ENCODE measurements at places on chromosomes 16 and 17.

DNA sequence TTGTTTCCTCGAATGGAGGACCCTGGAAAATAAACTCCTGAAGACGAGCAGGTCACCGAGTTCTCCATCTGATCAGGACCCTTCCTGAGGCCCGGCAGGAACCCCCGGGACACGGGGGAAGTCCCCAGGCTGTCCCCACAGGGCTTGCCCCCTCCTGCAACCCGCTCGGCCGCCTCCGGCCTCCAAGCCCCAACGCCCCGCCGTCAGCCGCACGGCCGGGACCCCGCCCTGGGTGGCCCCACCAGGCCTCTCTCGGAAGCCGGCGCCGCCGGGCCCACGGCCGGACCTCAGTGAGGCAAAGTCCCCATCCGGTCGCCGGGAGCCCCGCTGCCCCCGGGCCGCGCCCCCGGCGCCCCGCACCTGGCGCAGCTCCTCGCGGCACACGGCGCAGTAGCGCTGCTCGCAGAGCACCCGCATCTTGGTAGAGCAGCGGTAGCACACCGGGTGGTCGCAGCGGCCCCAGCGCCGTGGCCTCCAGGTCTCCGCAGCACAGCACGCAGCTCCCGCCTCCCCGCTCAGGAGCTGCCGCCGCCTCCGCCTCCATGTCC lies 383 bp downstream of the ZNF598 start:
- no peak for DNase-seq

GRCh38 chr16:82481455-82481854 lies 145.3 kb upstream of the CDH13 start:
- no peak for DNase-seq

GRCh38 chr17:68057531-68057952 lies 22.0 kb downstream of the KPNA2 start:
- DNase-seq, result no peak

- no peak for DNase-seq
Measured at GRCh38 chr17:41965694-41966462, 717 bp upstream of the CNP start.

DNA sequence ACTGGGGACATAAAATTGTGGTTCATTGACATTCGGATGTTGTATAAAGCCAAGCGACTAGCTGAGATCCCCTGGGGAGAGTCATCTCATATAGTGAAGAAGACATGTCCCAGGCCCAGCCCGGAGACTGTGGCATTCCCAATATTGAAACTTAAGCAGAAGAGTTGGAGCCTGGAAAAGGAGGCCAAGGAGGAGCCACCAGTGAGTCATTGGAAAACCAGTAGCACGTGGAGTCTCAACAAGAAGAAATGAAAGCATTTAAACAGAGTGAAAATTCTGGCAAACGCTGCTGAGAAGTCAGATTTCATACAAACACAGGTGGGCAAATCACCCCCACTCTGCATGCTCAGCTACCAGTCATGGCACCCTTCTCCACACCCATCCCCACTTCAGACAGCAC lies 9.4 kb upstream of the ELAC2 start:
- no peak for DNase-seq

GRCh38 chr17:27800522-27800921 lies at the start of gene NOS2:
TSS of gene NOS2 (minus strand) at chr17:27800529. CDS start at chr17:27798809, 1,720 bp downstream.
- no peak for DNase-seq

- no peak for DNase-seq
Measured at GRCh38 chr16:72989579-72990551, 58.1 kb downstream of the ZFHX3 start.

DNA sequence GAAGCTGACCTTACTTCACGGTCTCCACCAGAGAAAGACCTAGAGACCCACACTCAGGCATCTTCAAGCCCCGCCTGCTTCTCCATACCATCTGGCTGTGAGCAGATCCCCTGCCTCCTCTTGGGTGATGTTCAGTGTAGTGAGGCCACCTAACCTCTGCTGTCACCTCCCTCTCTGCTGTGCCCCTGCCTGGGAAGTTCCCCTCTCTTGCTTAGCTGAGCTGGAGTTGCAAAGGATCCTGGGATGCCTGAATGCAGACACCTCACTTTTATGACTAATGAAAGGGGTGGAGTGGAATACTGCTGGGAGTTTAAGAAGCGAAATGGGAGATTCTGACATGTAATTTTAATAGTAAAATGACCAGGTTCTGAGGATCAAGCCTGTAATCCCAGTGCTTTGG lies 5.8 kb downstream of the IRX3 start:
- no peak for DNase-seq

GRCh38 chr16:72099377-72099818 lies 5.8 kb downstream of the DHX38 start:
- DNase-seq, result peak; percentile 58

DNA sequence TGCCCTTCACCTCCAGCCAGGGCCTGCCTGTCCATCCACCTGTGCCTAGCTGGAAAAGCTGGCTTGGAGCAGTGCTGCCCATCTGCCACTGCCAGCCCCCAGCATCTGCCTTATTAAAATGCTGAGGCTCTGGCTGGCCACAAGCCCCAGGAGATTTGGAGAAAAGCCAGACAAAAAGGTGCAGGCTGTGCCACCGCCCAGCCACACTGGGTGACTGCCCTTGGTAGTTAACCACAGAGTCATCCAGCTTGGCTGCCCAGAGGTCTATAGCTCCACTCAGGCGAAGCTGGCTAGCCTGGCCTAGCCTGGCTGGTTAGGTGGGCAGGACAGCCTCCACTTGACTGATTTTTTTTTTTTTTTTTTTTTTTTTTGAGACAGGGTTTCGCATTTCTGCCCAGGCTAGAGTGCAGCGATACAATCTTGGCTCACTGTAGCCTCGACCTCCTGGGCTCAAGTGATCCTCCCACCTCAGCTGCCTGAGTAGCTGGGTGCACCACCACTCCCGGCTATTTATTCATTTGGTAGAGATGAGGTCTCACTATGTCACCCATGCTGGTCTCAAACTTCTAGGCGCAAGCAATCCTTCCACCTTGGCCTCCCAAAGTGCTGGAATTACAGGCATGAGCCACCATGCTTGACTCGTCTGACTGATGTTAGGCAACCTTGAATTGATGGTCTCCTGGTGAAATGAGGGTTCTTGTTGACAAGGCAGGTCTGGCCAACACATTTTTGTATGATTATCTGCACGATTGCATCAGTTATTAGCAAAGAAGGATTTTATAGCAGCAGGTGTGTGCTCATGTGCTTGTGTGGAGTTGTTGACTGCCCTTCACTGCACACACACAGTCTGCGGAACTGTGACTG lies 103.8 kb downstream of the RAB11FIP4 start:
- no peak for DNase-seq

DNA sequence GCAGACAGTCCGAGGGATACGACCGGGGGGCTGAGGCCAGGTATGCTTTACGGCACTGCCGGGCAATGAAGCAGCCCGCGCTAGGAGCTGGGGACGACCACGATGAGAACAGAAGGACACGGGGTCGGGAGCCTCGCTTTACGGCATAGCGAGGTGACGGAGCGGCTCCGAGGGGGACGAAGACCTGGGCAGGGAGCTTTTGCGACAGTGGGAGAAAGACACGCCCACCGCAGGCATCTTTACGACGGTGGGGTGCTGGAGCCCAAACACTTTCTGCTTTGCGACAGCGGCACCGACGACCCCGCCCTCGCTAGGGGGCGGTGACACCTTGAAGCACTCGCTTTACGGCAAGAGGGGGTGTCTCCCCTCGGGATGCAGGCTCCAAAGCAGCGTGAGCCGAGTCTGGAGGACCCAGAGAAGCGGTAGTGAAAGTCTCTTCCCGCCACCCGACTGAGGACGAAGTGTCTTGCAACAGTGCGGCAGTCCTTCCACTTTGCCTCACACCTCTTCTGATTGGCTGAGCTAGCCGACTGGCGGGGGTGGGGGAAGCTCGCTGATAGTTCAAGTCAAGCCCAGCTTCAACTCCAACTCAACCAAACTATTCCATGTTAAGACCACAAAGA lies 350 bp upstream of the NEURL4 start:
- DNase-seq, result peak; percentile 97

GRCh38 chr17:1713878-1714426 lies 3.8 kb upstream of the TLCD2 start:
- DNase-seq, result no peak

DNA sequence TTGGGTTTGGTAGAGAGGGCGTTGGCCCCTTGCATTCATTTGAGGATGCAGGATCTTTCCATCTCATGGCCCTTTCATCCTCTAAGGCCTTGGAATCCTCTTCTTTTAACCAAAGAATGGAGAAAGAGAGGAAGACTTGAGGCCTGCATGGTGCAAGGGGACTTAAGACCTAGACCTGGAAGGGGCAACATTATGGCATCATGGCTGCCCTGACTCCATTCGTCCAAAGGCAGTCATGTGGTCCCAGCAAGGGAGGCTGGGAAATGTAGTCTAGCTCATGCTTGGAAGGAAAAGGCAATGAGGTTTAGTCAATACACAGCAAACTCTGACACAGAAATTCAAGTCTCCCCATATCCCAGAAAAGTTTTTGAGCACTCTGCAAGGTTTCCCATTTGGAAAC lies 30.7 kb upstream of the CDRT4 start:
- no peak for DNase-seq

GRCh38 chr17:82687871-82688270 lies 10.6 kb downstream of the RAB40B start:
- DNase-seq, result no peak

DNA sequence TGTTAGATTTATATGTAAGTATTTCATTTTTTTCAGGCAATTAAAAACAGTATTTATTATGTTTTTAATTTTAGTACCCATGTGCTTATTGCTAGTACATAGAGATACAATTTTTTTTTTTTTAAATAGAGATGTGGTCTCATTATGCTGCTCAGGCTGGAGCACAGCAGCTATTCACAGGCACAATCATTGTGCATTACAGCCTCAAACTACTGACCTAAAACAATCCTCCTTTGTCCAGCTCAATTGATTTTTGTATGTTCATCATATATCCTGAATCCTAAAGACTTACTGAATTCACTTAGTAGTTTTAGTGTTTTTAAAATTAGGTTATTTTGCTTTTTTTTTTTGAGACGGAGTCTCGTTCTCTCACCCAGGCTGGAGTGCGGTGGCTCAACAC lies 26.3 kb downstream of the SPECC1 start:
- peak; percentile 74 for DNase-seq

- no peak for DNase-seq
Measured at GRCh38 chr16:8996891-8997290, 33.2 kb upstream of the USP7 start.

DNA sequence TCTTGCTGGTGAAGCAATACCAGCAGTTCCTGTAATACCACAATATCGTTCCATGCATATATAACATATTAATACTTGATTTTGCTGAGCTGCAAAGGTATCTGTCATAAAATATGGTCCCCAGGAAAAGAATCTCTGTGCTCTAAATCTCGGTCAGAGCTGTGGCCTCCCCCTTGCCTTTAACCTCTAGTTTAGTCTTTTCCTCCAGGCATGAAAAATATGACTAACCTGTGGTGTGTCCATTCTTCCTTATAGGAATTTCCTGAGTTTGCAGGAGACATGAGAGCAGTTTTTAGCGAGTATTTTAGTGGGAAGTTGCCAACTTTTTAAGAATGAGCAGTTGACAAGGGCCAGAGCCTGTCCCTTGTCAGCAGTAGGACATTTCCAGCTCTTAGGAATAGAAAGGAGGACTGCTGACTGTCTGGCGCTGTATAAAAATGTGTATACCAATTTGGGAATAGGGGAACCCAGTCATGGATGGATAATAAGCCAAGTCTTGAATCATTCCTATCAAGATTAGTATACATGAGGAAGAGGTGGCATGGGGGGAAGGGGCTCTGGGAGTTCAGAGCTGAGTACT lies 8.7 kb downstream of the ATXN1L start:
- no peak for DNase-seq

DNA sequence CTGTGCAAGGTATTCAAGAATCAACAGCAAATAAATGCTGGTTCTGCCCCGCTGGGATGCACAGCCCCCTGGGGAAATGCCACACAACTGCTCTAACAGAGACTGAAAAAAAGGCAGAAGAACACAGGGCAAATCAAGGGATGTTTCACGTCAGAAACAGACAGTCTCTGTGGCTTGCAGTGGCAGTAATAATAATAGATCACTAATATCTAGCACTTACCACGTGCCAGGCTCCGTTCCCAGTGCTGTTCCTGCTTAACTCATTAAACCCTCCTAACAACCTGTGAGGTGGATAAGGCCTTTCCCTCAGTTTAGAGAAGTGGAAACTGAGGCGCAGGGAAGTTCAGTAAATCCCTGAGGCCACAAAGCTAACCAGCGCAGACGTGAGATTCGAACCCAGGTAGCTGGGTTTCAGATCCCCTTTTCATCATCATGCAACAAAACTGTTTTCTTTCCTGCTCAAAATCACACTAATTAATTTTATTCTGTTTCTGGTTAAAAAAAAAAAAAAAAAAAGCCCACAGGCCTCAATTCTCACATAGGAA lies 36.7 kb downstream of the ARHGAP17 start:
- no peak for DNase-seq

- no peak for DNase-seq
Measured at GRCh38 chr17:80951121-80952090, 40.2 kb upstream of the CHMP6 start.

GRCh38 chr17:63774141-63774968 lies at the start of gene DDX42:
TSS of gene DDX42 (plus strand) at chr17:63774170. CDS start at chr17:63787050, 12,880 bp downstream.
- peak; percentile 25 for DNase-seq

- DNase-seq, result no peak
Measured at GRCh38 chr16:73545755-73546154, 497.8 kb upstream of the ZFHX3 start.

DNA sequence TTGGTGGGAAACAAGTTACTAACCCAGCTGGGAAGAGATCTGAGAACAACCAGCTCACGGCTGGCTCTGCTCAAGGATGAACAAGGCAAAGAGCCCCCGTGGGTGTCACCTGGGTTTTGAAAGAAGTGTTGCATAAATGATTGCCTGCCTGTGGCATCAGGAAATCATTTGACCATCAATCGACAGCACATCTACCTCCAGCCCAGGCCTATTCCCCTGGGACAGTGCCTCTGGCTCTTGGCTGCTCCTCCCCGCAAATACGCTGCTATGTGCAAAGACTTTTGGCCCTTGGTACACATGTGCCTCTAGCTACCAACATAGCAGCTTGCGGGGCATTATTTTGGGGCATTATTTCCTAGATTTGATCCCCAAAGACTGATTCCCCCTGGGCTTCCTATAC lies 39.4 kb upstream of the SMPD3 start:
- no peak for DNase-seq

DNA sequence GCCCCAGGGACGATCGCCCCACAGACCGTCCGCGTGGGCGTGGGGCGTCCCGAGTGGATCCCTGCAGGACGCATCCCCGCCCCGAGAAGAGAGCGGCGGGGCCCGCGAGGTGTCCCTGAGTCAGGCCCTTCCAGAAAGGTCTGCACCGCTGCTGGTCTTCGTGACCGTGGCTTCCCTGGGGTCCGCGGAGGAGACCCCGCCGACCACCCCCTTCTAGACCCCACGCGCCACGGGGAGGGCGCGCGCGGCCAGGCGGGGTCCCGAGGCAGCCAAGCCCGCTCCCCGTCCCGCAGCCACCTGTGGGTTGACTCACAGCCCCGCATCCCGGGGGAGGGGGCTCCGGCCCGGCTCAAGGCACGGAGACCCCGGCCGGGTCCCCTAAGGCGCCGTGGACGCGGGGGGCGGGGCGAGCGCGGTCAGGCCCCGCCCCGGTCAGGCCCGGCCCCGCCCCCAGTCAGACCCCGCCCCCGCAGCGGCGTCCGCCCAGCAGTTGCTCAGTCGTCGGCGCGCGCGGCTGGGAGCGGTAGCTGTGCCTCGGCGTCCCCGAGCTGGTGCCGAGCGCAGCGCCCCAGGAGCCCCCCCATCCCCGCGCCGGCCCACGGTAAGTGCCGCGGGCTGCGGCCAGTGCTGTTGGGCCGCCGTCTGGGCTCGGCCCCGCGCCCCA lies at the start of gene BAIAP3:
TSS of gene BAIAP3 (plus strand) at position 497 of the 664 bp plus-strand sequence. CDS start 4,905 bp downstream, outside the sequence.
- no peak for DNase-seq

Measured in pons (tissue), 1 donor.